ENCODE measurements at places on chromosomes 3 and 15.

- no peak for DNase-seq
Observed at GRCh38 chr15:40454904-40455391, 14.2 kb downstream of the BAHD1 start.

DNA sequence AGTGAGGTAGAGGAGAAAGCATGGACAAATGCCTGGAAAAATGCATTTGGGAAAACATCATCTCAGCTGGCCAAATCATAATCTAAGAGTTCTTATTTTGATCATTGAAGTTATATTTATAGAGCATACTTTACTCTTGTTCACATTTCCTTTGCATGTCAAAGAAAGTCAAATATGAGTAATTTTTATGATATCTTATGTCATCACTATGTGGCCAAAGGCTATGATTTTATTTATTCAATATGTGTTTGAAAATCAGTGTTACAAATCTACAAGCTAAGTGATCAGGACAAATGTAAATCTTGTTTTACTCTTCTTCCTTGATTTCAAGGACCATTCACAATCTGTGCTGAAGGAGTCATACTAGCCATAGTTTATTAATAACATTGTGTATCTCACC, 237.2 kb upstream of the DPH6 start:
- no peak for DNase-seq

DNA sequence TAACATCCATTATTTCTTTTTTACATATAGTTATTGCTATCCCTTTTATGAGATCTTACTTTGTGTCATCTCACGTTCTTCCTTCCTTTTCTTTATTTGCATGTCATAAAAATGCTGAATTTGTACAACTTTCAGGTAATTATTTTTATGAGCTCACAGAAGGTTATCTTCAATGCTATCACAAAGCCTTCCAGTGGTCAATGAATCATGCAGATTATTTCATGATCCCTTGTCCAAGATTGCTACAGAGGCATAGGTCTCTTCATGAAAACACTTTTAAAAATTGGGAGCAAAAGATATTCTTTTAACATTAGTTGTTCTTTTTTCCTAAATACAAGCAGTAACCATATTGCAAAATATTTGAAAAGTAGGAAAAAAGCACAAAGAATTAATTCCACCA, 880.1 kb upstream of the NR2F2 start:
- DNase-seq: no peak

- DNase-seq: peak; percentile 57
Observed at GRCh38 chr3:46542801-46543201, 23.3 kb downstream of the LRRC2 start.

GRCh38 chr3:189353318-189353965, 181.7 kb downstream of the TPRG1 start:
- DNase-seq: no peak

- no peak for DNase-seq
Observed at GRCh38 chr3:13657660-13658435, 108.9 kb downstream of the FBLN2 start.

GRCh38 chr15:90603893-90604292, 74.2 kb downstream of the CRTC3 start:
- no peak for DNase-seq

- no peak for DNase-seq
Observed at GRCh38 chr15:51536965-51537574, 85.5 kb downstream of the DMXL2 start.

DNA sequence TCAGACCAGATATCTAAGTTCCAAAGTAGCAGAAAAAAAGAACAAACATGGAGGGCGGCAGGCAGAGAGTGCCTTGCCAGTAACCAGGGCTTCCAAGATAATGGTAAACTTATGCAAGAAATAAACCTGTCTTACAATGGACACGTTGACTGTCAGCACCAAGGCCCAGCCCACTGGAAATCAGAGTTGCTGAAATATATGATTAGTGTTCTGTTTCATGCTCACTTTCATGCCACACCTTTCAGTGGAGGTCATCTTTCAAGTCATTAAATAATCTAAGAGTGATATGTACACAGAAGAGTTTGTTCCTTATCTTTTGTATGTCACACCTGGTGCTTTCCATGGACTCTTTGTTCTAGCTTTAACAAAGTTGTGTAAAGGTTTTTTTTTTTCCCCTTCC, 358.1 kb downstream of the MECOM start:
- DNase-seq: no peak

- DNase-seq: no peak
Observed at GRCh38 chr15:42273900-42274701, 868 bp upstream of the TMEM87A start.

- no peak for DNase-seq
Observed at GRCh38 chr15:86644339-86644738, 564.7 kb downstream of the AGBL1 start.

DNA sequence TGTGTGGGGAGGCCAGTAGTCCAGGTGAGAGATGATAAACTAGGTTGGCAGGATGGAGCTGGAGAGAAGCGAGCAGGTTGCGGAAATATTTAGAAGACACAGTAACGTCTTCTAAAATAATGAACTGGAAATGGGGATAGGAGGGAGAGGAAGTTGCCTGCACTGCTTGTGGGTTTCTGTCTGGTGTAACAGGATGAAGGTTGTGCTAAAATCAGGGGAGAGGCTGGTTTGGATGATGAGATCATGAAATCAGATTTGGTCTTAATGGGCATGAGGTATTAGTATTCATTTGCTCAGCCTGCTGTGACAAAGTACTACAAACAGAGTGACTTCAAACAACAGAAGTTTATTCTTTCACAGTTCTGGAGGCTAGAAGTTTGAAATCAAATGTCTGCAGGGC, 32.1 kb upstream of the TNFAIP8L3 start:
- DNase-seq: no peak

DNA sequence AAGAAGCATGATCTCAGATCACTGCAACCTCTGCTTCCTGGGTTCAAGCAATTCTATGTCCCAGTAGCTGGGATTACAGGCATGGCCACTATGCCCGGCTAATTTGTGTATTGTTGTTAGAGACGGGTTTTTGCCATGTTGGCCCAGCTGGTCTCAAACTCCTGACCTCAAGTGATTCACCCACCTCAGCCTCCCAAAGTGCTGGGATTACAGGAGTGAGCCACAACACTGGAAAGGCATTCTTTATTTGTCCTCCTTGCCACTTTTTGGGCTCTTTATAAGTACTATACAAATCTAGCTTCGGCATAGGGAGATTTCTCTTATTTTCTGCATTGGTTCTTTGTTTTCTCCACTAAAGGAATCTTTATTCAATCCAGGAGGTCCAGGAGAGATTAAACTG, 18.6 kb downstream of the CMTM8 start:
- DNase-seq: no peak

DNA sequence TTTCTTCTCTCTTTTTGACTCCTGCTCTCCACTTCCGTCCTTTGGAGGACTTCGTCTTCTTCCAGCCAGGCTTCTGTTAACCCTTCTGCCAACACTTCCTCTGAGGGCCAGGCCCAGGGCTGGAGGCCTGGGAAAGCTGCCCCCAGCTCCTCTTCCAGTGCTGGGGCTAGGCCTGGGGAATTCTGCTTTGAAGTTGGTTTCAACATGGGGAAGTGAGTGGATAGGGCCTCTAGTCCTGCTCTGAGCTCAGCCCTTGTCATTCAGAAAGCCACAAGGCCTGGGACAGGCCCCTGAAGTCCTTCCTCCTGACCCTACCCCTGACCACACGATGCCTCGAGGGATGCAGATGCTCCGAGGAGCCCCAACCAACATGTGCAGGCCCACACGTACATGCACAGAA, 53.9 kb upstream of the HERC1 start:
- DNase-seq: no peak

GRCh38 chr3:9450126-9450525, 52.7 kb downstream of the SETD5 start:
- no peak for DNase-seq

DNA sequence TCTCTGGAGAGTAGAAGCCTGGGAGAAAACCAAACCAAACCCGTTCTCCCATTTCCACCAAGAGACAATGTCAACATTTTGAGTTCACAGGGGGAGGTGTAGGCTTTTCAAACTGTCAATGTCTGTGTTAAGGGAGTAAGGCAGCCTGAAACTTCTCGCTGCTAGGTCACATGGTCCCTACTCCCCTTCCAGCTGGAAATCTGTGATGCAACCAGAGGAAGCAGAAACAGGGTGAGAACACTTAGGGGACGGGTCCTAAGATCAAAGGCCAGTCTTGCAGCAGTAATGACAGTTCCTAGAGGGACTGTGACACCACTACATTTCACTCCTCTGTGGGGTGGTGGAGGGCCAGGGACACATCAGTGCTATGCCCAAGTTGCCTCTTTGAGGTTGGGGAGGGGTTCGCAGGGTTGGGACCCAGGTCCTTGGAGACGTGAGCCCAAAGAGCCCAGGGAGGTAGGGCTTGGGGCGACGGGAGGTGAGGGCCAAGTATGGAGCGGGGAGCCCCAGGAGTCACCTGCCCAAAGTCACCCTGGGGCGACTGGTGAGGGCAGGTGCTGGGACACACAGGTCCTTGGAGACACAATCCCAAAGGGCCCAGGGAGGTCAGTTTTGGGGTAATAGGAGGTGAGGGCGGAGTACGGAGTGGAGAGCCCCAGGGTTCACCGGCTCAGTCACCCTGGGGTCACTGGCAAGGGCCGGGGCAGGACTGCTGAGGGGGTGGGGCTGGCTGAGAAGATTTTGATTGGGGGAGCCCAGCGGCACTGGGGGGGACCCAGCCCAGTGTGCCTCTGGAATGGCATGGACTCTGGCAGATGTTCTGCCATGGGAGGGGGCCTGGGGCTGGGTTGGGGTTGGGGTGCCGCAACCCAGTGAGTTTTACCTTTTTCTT, 582 bp downstream of the GOLGA6L2 start:
- no peak for DNase-seq

- DNase-seq: no peak
Observed at GRCh38 chr3:37824090-37824953, 37.4 kb upstream of the CTDSPL start.

DNA sequence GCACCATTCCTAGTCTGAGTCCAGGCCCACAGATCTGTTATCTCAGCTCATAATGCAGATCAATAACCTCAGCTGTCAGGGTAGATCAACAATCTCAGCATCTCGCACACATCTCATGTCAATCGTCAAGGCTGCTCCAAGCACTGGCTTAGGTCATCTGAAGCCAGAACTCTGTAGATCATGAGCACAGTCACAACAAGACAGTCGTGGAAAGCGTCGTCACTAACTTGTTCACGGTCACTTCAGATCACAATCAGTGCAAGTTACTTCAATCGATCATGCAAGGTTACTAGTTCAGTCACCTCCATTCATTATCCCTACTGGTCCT, 71.8 kb downstream of the RBPMS2 start:
- no peak for DNase-seq

DNA sequence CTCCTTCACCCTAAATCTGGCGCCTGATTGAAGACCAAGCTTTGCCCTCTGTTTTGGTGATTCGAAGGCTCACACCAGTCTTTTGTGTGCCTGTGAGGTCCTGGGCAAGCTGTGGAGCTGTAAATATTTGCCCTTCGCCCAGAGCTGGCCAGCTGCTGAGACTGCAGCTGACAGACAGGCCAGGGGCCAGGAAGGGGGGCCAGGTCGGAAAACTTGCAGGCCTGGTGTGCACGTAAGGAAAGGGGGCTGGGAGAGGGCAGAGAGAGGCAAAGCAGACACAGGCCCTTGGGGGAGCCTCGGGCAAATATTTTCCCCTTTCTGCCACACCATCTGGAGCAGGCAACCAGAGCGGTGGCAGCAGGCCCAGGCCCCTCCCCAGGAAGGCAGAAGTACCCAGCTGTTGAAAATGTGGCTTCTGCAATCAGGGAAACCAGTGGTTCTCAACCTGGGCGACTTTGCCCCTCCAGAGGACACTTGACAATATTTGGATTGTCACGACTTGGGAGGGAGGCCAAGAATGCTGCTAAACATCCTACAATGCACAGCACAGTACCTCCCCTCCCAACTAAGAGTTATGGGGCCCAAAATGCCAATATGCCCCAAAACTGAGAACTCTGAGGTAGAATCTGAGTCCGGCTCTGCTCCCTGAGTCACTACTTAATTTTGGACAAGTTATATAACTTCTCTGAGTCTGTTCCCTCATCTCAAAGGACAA, 2.5 kb downstream of the PDZRN3 start:
- DNase-seq: peak; percentile 88

GRCh38 chr3:187610981-187611511, 59.1 kb downstream of the SST start:
- no peak for DNase-seq

- no peak for DNase-seq
Observed at GRCh38 chr3:184485906-184486305, 75.7 kb upstream of the EPHB3 start.

GRCh38 chr3:138681463-138682220, 73.1 kb downstream of the FAIM start:
- DNase-seq: no peak

DNA sequence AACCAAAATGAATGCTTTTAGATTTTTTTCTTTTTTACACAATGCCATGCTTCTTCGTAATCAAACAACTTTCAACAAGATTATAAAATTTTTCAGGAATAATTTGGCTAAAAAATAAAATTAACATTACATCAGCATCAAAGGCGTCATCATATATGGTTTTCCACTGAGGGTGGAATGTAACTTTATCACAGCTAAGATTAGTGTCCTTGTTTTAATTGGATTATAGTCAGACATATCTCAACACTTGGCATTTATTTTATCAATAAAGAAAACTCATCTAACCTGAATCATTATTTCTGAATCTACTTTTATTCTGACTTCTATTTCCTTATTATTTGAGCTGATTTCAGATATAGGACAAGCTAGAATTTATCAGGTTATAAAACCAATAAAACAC, 1.6 kb downstream of the NRG4 start:
- no peak for DNase-seq

- no peak for DNase-seq
Observed at GRCh38 chr3:66405701-66406091, 95.1 kb downstream of the LRIG1 start.
